Stimulated activated CD4-positive, alpha-beta T cell treated with anti-CD3 and anti-CD28 coated beads, Interleukin-15, amount 100 ng/mL, for 48 hours (primary cell): ENCODE measurements at places on chromosomes 11 and 22.

DNA sequence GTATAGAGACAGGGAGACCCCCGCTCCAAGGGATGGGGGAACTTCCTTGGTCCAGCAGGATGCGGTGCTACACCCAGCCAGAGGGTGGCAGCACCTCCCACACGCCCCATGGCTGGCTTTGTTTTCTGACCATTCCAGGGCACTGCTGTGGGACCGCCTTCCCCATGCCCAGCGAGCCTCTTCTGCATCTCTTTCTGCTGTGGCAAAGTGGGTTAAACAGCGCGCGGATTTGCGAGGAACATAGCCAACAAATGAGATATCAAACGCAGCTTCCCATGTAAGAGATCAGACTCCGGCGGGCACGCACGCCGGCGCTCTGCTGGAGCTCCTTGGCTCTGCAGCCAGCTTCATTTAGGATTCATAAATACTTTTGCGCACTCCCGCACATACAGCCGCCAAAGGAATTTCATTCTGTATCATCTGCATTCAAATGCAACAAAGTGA is 485.8 kb upstream of the CADM1 start:
- no peak for DNase-seq

DNA sequence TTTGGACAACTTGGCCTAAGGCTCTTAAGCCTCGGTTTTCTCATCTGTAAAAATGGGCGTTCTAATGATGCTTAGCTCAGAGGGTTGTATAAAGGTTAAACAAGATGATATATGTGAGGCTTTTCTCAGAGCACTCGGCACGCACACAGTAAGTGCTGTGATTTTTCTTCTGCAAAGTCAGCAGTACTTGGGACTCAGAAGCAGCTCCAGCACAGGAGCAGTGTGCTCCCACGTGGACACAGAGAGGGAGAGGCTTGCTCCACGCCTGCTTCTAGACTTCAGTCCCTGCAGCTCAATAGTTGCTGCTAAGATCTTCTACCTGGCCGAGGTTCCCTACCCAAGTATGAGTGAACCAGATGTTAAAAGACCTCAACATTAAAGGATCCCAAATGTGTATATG is 39.9 kb upstream of the PHF21A start:
- DNase-seq = no peak

DNA sequence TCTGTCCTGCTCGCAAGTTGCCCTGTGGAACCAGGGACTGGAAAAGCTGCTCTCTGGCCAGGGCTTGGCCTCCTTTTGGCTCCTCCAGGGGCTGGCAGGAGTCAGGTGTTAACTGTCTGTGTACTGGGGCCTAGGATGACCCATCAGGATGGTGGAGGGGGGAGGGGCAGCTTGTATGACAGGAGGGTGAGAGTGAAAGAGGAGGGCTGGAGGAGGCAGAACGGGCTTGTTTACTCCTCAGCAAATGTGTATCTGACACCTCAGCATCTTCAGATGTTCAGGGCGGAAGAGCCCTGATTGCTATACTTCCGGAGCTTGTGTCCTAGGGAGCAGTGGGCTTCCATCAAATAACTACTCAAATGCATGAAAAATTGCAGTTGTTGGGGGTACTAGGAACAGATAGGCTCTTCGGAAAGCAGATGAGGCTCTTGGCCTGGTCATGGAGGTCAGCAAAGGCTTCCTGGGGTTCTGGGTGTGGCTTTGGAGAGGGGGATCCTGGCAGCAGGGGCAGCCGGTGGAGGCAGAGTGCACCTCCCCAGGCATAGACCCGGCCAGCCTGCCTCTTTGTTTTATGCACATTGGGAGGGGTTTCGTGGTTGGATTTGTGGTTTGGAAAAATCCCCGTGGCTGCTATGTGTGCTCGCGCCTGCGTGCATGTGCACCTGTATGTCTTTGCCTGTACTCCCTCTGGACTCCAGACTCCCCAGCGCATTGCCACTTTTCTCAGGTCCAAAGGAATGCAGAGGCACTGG is 31.2 kb downstream of the CD82 start:
- DNase-seq = no peak

- DNase-seq = peak; percentile 60
These were observed at the start of gene QSER1 for GRCh38 chr11:32892355-32893092. Gene QSER1, plus strand, starts transcription at chr11:32892811. Its CDS starts 315 bp downstream, at chr11:32893126.

GRCh38 chr11:93735627-93736026 is 5.7 kb downstream of the TAF1D start:
- no peak for DNase-seq

GRCh38 chr22:24011735-24012068 is 598 bp downstream of the CABIN1 start:
- no peak for DNase-seq

DNA sequence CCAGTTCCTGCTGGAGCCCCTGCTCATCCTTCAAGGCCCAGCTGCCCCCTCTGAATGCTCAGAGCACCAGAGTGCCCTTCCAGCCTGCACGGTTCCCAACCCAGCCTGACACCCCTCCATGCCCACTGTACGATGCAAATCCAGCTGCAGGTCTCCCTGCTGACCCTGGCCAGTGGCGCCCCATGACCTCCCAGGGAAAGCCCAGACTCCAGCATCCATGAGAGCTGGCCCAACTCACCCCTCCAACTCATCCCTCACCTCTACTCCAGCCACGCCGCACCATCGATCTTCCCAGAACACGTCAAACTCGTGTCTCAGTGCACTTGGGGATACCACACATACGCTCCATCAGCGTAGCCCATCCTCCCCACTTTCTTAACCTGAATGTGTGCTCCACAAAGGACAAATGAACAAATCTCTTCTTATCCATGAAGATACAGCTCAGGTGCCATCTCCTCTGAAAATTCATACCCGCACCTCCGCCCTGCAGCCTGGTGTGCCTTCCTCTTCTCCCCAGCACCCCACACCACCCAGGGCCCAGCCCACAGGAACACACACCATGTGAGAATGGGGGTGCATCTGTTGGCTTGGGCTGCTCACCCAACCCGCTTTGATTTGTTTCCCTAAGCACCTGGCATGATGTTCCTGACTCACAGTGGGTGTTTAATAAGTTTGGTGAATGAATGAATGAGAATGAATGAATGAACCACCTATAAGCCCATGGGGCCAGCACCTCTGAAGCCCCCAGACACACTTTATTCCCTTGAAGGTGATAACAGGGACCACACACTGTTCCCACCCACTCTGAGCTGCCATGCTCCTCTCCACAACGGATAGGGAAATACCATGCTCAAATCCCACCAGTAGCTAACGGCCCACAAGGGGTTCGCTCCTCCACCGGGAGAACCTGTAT is 6.2 kb downstream of the PLA2G6 start:
- DNase-seq = no peak

- no peak for DNase-seq
These were observed 1318.9 kb downstream of the LRRC4C start for GRCh38 chr11:40140560-40140959.

DNA sequence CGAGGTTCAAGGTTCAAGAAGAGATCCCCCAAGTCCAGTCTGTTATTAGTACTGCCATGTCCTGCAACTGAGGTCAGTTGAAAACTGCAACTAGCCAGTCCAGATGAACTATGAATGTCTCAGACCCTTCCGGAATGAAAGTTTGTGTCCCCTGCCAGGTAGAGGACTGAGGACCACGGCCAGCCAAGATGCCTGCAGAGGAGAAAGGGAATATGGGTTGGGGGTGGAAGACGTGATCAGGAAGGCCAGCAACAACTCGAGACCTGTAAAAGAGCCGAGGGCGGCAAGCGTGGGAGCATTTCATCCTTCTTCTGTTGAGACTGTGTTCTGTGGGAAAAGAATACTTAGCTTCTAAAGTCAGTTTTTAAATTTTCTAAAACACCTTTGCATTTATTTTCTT is 572.4 kb upstream of the B3GAT1 start:
- no peak for DNase-seq

DNA sequence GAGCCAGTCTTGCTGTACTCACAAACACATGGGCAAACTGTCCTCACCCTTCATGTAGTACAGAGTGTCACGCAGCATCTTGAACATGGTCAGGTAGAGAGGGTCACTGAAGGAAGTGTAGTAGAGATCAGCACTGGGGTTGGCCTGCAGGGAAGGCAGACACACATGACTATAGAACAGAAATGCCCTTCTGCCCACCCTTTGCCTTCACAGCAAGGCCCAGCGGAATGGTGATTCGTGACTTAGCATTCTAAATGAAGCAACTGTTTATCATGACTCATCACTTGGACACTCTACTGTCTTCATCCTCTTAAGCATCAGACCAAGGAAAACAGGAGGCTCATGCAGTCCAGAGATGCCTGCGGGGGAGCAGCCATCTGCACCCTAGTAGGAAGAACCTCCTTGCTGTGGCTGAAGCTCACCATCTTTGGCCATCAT is 33.4 kb downstream of the SERPIND1 start:
- no peak for DNase-seq

DNA sequence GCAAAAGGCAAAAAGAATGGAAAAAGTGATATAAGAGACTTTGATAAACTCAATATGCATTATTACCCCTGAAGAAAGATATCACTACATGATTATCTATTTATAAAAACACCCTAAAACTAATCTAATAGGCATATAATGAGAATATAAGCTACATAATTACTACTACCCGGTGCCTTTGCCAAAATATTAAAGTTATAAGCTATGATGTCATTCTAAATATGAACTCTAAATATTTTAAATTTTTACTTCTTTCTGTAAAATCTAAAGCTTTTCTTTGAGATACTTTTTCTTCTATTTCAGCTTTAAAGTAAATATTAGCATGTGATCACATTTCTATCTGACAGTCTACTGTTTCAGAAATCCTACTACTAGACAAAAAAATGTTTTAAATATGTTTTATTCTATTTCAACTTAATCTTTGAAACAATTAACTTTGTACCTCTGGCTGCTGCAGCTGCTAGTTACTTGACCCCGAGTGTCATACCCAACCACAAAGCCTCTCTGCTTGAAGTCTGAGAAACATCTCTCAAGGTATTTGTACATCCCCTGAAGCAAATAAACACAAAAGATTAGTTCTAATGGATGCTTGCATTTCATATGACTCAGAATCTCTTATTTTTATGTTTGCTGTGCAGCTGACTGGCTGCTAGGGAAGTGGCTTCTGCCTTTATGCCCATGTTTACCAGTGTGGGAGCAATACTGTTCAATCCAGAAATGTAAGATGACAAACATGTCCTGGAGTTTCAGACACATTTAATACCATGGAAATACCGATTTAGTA is 26.8 kb downstream of the PGM2L1 start:
- DNase-seq = no peak

DNA sequence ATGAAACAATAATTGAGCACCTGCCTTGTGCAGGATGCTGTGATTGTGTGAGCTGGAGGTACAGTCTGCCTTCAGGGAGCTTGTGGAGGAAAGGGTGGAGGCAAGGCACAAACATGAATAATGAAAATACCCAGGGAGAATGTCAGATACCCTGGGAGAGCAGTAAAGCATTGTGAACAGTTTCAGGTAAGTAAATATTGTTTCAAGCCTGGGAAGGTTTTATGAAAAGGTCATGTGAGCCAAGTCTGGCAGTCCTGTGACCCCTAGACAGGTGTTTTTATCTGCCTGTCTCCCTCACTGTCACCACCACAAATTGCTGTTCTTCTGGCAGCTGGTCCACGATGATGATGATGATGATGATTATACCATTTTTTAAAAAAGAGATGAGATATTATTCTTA is 32.0 kb downstream of the SPECC1L start:
- DNase-seq = no peak

DNA sequence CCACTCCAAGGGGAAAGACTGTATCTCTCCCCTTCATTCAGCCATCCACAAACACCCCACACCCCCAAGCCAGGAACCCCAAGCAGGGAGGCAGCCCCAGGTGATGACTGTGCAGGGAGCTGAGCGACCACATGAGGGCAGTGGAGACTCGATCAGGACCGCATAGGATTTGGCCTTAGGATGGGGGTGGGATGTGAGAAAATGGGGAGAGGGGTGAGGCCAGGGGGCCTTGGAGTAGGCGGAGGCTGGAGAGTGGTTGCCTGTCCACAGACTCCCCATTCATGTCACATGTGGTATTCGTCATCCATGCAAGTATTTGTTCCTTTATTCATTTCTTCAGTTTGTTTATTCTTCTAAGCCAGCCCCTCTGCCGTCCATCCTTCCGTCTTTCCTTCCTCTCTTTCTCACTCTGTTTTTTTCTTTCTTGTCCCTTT is 2.7 kb upstream of the RHOD start:
- DNase-seq = peak; percentile 20

GRCh38 chr11:20407344-20407743 is 19.8 kb downstream of the PRMT3 start:
- DNase-seq = no peak

- no peak for DNase-seq
These were observed 435.7 kb upstream of the CADM1 start for GRCh38 chr11:115939731-115940421.

DNA sequence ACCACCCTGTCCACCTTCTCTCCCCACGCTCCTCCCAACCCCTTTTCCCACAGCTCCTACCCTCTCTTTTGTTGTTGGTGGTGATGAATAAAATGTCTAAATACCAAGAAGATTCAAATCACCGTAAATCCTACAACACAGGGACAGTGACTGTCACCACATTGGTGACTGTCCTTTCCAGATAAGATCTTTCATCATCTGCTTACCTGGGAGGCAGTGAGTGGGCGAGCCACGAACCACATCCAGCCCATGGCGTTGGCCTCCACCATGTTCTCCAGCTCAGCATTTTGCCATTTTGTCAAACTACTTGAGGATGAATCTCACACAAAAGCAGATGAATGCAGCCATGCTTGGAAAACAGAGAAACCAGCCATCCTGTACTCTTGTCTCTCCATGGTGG is 6.7 kb upstream of the CYTH4 start:
- DNase-seq = peak; percentile 59

DNA sequence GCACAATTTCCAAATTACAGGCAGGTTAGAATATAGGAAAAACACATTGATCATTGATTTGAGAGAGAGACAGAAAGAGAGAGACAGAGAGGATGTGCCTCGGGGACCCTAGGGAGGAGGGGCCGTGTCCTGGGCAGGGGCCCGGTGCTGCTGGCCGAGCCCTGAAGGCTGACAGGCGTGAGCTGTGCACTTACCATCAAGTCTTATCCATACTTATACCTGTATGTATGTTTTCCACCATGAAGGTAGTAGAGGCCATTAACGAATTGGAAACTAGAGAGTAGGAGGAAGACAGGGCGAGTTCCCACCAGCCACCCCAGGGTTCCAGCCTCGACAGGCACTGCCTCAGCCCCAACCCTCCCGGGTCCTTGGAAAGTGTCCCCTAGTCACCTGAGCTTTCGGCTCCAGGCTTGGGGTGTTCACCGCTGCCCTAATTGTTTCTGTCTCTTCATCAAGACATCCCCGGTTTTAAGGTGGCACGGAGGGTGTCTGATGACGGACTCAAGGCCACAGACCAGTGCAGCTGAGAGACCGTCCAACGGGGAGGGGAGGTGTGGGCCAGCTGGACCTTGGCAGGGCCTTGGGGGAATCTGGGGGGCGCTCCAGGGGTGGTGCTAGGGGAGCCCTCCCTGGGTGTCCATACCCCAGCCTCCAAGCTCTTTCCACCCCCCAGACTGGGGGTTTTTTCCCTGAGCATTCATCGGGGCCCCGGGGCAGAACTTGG is 431.3 kb downstream of the TBC1D22A start:
- no peak for DNase-seq
